NCI-H1417 treated with DMSO at 0.1 percent for 48 hours (cell line): ENCODE measurements at places on chromosomes 12 and 14.

DNA sequence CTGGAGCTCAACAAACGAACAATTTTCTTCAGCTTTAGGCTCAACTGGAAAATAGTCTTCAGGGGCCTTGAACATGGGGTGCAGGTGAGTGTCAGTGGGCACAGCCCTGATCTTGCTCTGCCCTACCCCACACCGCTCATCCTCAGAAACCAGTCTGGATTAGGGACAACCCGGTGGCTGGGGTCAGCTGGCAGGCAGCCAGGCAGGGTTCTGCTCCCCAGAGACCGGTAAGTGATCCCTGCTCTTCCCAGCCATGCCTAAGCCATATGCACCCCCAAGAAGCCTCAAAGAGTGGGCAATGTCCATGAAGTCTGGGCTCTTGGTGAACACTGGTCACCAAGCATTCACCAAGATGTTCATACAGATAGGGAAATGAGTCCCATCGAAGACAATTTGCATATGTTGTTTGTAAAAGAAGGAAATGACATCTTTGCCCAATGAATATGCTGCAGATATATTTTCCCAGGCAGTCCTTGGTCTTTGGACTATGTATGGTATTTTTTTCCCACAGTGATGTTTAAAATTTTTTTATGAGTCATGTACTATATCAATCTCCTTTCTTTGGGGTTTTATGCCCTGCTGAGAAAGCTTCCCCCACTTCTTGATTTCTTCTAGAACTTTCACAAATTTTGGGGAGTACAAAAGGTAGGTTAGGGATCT is 63.9 kb upstream of the VASH1 start:
- DNase-seq, result no peak

DNA sequence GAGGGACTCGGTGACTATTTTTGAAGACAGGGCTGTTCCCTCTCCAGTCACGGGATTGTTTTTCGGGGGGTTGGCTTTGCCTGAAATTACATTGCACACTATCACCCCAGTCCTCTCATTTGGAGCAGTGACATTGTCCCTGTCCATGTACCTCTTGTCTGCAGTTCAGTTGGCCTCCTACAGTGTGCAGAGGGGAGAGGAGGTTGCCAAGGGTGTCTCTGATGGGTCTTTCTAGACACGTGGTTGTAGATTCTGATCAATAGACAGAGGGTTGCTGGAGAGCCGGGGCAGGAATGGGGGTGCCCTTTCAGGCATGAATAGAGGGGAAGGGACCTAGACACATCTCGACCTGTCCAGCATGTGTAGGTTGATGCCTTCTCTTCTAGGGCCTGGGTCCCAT is 1.2 kb downstream of the TMEM120B start:
- no peak for DNase-seq

- no peak for DNase-seq
Measured at GRCh38 chr14:103897075-103897947, 30.9 kb upstream of the TDRD9 start.

DNA sequence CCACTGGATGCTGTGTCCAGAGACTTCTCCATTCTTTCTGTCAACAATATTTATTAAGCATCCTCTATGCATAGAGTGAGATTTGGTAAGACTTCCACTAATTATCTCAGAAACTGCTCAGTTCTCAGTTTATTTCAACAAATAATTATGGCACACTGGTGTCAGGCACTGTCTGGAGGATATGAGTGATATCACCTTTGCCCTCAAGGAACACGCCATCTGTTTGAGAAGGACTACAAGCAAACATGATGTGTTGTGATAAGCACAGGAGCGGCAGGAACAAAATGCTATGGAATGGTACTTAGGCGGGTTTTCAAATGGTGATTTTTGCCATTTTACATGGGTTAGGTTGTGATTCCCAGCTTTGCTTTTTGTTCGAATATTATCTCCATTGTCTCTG is 229.2 kb downstream of the DPF3 start:
- DNase-seq, result no peak

GRCh38 chr12:10227648-10228047 is 15.0 kb downstream of the GABARAPL1 start:
- DNase-seq, result no peak

DNA sequence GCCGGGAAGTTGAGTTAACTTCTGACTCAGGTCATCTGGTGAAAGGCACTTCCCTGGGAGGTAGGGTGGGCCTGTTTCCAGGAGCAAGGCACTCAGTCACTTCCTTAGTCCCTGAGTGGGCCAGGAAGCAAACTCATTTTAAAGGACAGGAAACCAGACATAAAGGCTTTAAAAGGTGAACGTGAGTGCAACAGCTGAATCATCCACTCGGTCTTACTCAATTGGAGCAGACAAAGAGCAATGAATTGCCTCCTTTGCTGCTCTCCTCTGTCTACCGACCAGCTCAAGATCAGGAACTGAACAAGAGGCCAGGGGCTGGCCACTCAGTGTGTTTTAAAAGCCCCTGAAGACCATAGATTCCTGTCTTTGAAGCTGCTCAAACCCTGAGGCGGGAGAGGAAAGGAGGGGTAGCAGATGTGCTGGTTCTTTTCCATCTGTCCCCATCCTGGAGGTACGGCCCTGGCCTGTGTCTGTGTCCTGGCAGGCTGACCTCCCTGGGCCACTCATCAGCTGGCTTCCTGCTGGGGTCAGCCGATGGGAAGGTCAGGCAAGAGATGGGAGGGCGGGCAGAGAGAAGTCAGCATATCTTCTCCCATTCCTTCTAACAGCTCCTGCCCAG is 148.9 kb downstream of the PPM1H start:
- DNase-seq, result no peak

- DNase-seq, result no peak
Measured at GRCh38 chr14:65344011-65344410, 68.5 kb upstream of the FUT8 start.

DNA sequence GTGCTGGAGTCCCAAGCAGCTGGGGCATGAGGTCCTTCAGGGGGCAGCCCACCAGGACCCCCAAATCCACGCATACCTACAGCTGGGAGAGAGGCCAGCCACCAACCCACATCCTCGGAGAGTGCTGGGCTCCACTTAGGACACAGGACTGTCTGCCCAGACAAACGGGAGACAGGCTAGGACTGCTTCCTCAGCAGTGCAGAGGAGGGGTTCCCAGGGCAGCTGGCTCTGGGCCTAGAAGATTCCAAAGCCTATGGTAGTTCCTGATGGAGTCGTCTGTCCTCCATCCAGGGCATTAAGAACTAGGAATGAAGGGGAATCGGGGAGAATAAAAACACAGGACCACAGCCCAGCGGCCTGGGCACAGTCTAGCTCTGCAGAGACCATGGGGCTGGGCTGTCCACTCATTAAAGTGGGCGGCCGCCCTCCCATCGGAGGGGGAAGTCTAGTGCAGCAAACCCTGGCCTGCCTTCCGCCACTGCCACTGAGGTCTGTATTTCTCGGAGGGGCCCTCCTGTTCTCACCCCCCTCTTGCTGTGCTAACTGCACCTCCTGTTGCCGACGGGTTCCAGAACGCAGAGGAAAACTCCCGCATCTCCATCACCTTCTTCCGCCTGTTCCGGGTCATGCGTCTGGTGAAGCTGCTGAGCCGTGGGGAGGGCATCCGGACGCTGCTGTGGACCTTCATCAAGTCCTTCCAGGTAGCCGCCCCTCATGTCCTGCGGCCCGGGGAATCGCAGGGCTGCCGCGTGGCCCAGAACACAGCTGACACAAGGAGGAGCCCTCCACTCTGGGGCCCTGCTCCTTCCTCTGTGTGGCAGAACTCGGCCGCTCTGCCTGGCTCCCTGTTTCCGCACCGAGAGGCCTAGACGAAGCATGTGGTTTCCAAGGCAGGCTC is 143.5 kb upstream of the FKBP4 start:
- DNase-seq, result no peak

- no peak for DNase-seq
Measured at GRCh38 chr12:128643155-128643554, 180.6 kb downstream of the SLC15A4 start.

DNA sequence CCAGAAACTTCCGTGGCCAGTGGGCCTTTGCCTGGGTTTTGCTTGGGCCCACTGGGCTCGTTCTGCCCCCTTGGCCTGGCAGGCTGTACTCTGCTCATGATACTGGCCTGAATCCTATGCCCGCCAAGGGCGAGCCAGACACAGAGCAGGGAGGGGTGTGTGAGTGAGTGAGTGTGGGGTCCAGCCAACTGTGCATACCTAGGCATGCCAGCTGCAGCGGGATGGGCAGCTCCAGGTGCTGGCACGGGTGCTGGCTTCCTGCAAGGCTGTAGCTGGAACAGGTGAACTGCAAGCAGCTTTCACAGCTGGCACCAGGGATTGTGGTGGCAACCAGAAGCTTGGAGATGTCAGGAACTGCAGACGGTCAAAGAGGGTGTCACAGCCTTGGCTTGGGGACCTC is 1276.4 kb downstream of the SLC16A7 start:
- DNase-seq, result no peak

GRCh38 chr14:32603992-32604565 is 275.0 kb downstream of the AKAP6 start:
- no peak for DNase-seq

- DNase-seq, result no peak
Measured at GRCh38 chr14:54133896-54134295, 177.3 kb upstream of the BMP4 start.

DNA sequence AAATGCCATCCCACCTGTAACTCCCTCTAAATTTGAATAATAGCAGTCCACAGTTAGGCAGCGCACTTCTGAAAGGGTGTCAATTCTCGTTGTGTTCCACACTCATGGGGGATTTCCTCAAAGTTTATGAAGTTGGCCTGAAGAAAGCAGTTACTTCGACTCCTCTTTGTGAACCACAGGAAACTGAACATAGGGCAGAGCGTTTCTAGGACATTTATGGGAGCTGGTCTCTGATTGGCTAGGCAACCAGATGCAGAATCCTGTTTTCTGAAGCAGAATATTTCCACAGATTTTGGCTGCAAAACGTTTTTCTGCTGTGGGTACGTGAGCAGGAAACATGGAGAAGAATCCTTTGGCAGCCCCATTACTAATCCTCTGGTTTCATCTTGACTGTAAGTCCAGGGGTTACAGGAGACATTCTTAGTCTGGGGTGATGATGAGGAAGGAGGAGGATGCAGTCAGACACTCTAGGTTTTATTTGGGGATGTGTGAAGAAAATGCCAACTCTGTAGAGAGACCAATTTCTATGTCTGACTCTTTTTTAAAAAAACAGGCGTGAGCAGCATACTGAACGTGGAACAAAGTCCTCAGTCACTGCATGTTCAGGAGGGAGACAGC is 431.5 kb upstream of the OR4E1 start:
- DNase-seq, result no peak

- DNase-seq, result no peak
Measured at GRCh38 chr12:88251798-88252197, 109.7 kb downstream of the TMTC3 start.

DNA sequence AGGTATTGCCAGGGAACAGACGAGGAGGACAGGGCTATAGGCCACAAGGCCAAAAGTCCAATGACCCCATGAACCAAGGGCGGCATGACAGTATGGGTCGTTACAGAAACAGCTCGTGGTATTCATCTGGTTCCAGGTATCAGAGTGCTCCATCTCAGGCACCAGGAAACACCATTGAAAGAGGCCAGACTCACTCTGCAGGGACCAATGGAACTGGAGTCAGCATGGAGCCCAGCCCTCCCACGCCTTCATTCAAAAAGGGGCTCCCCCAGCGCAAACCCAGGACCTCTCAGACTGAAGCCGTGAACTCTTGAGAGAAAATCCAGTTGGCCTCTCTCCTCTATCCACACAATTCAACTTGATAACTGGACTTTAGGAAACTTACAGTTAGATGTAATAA is 12.9 kb upstream of the KCNH3 start:
- DNase-seq, result no peak

DNA sequence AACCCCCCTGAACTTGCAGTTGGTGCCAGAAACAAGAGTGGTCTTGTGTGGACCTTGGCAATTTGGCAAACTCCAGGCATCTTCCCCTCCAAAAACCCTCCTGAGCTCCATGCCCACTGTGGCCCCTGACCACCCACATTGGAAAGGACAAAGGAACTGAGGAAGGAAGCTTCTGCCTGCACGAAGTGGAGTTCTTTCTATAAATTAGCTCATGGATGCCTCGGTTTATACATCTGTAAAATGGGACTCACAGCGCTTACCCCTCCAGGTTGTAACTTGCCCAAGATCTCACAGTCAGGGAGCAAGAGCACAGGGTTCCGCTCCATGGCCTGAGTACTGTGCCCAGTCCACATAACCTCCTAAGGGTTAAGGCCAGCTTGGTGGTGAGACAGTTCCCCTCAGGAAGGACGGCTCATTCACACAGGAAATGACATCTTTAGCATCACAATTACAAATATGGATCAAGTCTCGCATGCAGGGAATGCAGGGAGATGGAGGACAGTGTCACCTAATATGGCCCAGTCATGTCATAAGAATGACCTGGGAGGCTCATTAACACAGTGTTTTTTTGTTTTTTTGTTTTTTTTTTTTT is 66.6 kb downstream of the CLMN start:
- DNase-seq, result no peak

DNA sequence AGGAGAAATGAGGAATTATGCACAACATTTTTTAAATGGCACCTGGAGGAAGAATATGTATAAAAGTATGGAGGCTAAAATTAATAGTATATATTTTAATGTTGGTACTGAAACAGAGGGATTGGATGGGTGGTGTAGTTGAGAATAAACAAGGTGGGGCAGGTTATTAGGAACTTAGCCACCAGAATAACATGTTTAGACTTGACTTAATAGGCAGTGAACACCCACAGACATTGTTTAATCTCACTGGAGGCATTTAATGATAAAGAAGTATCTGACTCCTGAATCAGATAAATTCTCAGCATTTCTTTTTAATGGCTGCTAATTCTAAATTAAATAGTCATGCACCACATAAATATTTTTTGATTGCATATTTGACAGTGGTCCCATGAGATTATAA is 139.7 kb downstream of the CNTN1 start:
- no peak for DNase-seq

DNA sequence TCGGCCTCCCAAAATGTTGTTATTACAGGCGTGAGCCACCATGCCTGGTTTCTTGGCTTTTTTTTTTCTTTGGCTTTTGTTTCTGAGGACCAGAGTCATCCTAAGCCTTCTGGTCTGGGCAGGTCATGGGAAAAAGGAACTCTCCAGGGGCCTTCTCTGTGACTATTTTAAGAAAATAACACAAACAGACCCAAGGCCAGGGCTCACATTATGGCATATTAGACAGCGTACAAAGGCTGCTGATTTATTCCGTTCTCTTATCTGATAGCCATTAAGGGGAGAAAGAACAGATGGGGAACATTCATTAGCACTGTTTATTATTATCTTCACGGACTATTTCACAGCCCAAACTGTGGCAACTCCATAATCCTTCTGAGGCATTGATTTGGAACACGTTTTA is 28.8 kb upstream of the MANSC4 start:
- DNase-seq, result no peak
